GM04503 (cell line): ENCODE measurements at places on chromosomes 6 and 20.
A peak's percentile ranks its signal among the peaks of the same experiment; 100 is the strongest.

DNA sequence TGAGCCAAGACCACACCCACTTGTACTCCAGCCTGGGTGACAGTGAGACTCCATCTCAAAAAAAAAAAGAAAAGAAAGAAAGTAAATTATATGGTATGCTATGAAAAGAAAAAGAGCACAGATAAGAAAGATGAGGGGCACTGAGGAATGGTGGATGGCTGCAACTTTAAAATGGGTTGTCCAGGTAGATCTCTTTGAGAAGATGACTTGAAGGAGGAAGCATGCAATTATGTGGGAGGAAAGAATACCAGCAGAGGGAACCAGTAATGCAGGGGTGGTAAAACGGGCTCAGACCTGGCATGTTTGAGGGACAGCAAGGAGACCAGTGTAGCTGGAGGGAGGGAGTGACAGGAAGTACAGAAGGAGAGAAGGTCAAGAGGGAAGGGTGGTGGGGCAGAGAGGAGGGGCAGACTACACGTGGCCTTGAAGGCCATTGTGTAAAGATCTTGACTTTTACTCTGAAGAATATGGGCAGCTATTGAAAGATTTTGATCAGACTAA is 22.3 kb downstream of the LINC00237 start:
- DNase-seq, result no peak

- DNase-seq, result no peak
Observed at GRCh38 chr6:99362678-99363268, 13.3 kb upstream of the FAXC start.

DNA sequence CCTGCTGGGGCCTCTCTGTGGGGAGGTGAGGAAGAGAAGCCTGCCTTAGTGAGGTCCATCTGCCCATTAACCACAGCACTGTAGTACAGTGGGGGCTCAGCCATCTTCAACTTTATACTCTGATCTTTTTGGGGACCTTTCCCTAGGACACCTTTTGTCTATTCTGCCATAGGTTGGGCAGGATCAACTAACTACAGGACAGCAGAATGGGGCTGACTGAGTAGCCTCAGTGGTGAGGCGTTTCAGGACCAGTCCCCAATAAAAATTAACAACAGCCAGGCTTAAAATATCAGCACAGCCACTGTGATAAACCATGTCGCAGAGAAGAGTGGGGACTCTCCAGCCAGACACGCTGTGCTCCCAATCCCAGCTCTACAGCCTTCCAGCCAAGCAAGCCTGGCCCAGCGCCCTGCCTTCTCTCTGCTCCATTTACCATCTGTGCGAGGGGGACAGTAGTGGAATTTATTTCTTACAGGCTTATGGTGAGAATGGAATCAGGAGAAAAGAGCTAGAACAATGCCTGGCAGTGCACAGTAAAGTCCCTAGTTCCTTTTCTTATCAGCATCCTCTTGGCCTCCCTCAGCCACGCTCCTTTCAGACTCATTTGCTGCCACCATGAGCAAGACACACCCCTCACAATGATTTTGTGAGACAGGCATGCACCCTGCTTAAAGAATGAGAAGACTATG is 75.5 kb downstream of the SLC22A23 start:
- no peak for DNase-seq

- DNase-seq, result no peak
Observed at GRCh38 chr6:138063726-138064125, 43.5 kb downstream of the PERP start.

DNA sequence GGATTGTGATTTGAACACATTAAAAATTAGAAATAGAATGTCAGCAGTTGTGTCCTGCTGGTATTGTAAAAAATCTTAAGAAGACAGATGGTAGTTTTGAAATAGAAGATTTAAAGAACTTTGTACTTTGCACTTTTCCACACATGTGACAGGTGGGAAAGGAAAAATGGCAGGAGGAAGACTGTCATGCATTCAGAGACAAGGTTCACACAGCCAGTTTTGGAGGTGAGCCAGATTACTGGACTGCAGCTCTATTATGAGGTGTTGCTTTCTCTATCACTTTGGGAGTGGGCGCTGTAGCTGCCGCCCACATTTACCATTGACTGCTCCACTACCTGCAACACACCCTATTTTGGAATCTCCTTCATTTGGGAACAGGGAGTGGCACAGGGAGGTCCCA is 12.1 kb upstream of the NDUFAF4 start:
- no peak for DNase-seq

- DNase-seq, result no peak
Observed at GRCh38 chr6:74651948-74652842, 553.7 kb downstream of the COL12A1 start.

GRCh38 chr20:9203081-9203447 is 134.2 kb downstream of the PLCB4 start:
- no peak for DNase-seq

GRCh38 chr6:112841553-112842329 is 494.6 kb downstream of the RFPL4B start:
- DNase-seq, result no peak

GRCh38 chr20:2137552-2138201 is 36.0 kb downstream of the STK35 start:
- DNase-seq, result peak; percentile 74

DNA sequence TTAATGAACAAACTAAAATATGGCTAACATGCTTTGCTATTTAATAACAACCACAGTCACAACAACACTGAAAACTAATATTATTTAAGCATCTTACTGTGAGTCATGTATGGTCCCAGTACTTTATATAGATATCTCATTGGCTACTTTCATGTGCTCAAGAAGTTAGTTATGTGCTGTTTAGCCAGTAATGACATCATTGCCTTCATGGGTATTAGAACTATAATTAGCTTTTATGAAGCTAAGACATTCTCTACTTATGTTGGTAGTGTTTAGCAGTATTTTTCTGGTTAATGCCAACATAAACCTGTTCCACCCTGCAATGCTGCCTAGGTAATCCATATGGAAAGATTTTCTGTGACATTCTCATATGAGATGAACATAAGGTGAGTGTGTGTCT is 56.1 kb downstream of the ADGRG6 start:
- no peak for DNase-seq

DNA sequence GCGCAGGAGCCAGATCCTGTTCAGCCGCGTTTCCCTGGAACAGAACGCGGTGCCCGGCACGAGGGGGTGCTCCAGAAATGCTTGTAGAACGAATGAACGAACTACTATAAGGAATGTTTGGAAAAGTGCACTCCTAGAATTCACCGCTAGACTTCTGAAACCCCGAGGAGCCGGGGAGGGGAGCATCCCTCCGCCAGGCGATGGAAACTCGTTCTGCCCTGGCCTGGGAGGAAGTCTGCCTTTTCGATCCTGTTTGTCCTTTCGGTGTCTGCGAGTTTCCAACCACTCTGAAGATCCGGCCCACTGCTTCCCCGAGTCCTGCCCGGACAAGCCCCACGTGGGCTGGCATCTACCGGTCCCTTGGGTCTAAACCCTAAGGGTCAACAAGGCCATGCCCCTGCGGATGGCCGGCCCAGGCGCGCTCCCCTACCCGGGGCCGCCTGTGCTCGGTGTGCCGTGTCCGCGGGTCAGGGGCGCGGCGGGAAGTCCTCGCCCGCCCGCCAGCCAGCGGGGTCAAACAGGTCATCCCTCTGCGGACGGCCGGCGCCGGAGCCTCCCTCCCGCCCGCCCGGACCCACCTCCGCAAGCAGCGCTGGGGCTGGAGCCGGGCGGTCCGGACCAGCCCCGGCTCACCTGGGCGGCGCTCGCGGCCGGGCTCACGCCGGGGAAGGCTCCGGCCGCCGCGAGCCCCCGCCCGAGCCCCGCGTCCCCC is 526 bp downstream of the SULF2 start:
- peak; percentile 11 for DNase-seq

- DNase-seq, result no peak
Observed at GRCh38 chr6:48933136-48933535, 529.9 kb downstream of the MMUT start.

DNA sequence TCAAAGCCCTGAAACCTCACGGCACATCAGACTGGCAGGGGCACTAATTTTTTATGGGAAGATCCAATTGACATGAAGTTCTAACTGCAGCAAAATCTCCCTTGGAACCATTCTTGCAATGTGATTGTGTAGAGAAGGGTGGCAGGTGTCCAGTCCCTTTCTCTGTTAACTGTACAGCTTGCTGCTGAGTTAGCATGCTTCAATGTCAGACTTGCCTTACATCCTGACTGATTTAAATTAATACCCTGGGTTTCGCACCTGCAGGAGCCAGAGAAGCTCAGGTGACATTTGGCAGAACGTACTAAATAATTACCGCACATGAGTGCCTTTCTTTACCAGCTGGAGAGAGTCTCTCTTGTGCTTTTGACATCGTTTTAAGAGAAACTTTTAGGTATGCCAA is 123.0 kb downstream of the DOK5 start:
- DNase-seq, result no peak

- DNase-seq, result no peak
Observed at GRCh38 chr6:157766901-157767774, 55.9 kb upstream of the SNX9 start.

DNA sequence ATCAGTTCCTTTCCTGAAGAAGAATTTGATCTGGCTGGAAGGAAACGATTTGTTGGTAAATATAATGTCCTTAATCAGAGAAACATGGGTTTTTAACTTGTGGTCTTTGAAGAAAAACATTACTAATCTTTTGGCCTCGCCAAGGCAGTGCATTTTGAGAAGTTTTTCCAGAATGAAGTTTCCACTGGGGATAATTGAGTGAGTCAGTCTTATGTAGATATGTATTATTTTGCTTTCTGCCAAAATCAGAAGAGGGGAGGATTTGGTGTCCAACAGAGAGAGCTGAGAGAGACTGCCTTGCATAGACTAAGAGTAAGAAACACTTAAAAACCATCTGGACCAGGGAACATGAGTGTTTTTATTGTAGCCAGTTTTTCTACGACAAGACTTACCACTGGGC is 79.9 kb downstream of the FNDC1 start:
- DNase-seq, result peak; percentile 57

DNA sequence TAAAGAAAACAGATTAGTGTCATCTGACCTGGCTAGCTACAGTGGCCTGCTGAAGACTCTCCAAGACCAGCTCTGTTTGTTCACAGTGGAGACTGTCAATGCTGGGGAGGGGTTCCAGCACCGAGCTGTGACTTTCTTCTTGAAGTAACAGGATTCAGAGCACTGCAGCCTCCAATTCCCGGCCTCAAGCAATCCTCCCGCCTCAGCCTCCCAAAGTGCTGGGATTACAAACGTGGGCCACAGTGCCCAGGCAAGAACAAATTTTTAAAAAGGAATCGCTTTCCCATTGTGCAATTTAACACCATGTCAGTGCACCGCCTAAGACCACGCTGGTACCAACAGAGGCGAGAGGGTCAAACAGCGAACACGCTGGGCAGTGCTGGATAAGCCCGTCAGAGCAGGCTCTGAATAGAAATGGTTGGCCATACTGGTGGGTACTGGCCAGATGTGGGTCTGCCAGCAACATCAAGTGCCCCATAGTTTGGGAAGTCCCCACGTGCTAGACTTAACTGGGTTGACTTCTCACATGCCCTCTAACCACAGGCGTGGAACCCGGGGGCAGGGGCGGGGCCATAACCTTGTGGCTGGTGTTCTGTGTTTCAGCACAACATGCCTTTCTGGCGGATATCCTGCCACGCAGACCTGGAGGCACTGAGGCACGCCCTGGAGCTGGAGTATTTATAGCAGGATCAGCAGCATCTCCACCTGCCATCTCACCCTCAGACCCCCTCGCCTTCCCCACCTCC is 168.9 kb downstream of the ZMYND8 start:
- no peak for DNase-seq

DNA sequence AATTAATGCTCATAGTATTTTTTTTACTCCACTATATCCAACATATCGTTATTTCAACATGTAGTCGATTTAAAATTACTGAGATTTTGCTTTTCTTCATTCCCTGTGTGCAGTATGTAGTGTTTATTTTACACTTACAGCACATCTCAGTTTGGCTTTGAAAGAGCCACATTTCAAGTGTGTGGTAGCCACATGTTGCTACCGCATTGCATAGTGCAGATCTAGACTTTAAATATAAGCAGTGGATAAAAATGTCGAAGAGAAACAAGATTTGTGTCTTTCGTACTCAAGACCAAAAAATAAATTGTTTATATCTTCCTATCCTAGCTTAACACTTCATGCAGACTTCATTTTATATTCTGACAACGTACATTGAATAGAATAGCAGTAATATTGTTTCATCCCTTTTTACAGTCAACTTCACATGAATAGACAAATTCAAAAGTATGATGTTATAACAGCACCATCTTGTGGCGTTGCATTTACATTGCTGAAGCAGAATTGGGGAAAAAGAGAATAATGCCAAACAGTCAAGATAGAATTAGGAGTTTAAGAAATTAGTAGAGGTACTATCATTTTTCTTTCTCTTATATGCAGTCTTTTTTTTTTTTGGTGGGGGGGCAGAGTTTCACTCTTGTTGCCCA is 29.9 kb downstream of the FBXO5 start:
- no peak for DNase-seq

- no peak for DNase-seq
Observed at GRCh38 chr20:3000852-3001523, 42.4 kb upstream of the GNRH2 start.

DNA sequence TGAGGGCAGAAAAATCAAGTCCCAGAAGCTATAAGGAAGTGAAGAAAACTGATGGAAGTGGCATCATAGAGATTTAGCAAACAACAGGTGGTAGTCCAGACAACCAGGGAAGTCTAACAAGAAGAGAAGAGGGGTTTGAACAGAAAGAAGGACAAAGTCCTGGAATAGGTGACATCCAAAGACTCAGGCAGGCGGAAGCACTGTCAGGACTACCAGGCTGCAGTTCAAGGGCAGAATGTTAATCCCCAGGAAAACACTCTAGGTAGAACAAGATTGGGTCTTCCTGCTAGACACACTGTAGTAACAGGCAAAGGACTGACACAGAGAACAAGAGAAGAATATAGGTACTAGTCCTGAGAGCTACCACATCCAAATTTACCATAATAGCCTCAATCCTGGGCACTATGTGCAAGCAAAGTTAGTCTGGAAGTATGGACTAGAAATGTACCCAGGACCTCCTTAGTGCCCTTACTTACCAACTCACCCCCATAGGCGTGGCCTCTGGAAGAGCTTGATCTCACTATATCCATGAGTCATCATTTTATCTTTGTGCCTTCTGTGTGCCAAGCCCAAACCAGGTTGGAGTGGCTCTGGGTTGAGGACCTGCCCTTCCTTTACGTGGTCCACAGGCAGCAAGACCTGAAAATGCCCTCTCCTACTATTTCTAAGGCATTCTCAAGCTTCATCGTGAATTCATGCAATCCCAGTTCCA is 2.2 kb upstream of the EPB41L2 start:
- DNase-seq, result no peak

GRCh38 chr6:136289327-136289578 is 393 bp downstream of the BCLAF1 start:
- peak; percentile 26 for DNase-seq

GRCh38 chr6:137697267-137697938 is 169.7 kb upstream of the TNFAIP3 start:
- DNase-seq, result peak; percentile 73

- DNase-seq, result no peak
Observed at GRCh38 chr6:110662490-110663211, 152.6 kb downstream of the CDK19 start.

DNA sequence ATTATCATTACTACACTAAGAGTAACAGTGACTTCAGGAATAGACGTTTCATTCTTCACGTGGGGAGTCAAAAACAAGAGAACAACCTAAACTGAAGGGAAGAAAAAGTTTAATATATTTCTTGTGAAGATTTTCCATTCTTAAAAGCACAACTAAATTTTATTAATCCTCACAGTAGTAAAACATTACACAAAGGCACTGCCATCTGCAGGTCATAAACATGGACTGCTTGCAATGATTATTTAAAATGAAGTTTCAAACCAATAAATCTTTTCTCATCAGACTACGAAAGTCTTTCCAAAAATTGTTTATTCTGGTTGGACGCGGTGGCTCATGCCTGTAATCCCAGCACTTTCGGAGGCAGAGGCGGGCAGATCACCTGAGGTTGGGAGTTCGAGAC is 2.6 kb downstream of the NCOA5 start:
- no peak for DNase-seq
